ENCODE measurements at places on chromosomes 7 and 10. TPM values are rescaled to one million over a fixed set of nuclear protein-coding genes. Genes with fewer than 3 reads are reported as not detected.

DNA sequence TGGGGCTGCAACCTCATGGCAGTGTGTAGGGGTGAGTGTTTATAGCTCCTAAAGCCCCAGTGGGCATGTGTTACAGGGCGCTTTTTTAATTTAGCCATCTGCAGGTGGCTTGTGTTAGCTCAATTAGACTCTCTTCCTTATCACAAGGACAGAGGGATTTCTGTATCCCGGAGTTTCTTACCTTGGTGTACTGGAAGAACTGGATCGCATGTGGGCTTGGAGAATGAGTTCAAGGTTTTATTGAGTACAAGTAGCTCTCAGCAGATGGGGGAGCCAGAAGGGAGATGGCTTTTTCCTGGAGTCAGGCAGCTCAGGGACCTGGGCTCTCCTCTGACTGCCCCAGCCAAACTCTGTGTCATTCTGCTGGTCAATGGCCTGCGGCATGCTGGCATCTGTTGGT lies 153.5 kb upstream of the C7orf33 start:
- no peaks in the 10 kb centered on the region for H3K27me3 ChIP-seq
- no peaks in the 10 kb centered on the region for H3K4me1 ChIP-seq
- no peaks in the 10 kb centered on the region for H3K36me3 ChIP-seq
- H3K27ac ChIP-seq: no peak overlapping the region

Gene MINPP1
- 22.9 TPM for total RNA-seq

DNA sequence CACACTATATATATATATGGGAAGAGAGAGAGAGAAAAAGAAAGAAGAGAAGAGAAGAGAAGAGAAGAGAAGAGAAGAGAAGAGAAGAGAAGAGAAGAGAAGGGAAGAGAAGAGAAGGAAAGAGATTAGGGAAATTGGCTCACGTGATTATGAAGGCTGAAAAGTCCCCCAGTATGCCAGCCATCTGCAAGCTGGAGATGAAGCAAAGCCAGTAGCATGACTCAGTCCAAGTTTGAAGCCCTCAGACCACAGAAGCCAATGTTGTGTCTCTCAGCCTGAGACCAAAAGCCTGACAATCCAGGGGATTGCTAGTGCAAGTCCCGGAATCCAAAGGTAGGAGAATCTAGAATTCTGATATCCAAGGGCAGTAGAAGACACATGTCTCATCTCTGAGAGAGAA lies 206.3 kb upstream of the PRSS1 start:
- no peaks in the 10 kb centered on the region for H3K4me1 ChIP-seq
- H3K4me3 ChIP-seq: no peak overlapping the region
- no peaks in the 10 kb centered on the region for H3K27me3 ChIP-seq

GRCh38 chr10:59967079-59967478 lies 60.7 kb upstream of the CCDC6 start:
- no peaks in the 10 kb centered on the region for H3K4me1 ChIP-seq
- DNase-seq: no peak
- H3K36me3 ChIP-seq: no peaks in the 10 kb centered on the region
- H3K4me3 ChIP-seq: no peak overlapping the region

DNA sequence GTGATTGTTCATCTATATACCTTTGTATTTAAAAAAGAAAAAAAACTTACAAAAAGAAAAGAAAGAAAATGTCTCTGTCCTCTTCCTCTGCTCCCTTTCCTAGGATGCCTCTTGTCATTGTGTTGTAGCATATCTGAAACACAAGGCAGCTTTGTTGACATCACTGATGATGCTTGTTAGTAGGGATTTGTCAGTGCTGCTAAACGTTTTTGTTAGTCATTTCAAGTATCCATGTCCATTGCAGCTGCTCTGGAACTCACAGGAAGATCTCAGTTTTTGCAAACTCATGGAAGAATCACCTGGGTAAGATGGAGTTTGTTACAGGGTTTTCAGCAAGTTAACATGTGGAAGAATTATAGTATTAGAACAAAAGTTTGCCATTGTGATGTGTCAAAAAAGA lies 123.6 kb downstream of the CCSER2 start:
- no peaks in the 10 kb centered on the region for H3K4me1 ChIP-seq
- H3K27me3 ChIP-seq: no peaks in the 10 kb centered on the region
- H3K27ac ChIP-seq: no peak overlapping the region
- no peak overlapping the region for H3K4me3 ChIP-seq
- DNase-seq: no peak

DNA sequence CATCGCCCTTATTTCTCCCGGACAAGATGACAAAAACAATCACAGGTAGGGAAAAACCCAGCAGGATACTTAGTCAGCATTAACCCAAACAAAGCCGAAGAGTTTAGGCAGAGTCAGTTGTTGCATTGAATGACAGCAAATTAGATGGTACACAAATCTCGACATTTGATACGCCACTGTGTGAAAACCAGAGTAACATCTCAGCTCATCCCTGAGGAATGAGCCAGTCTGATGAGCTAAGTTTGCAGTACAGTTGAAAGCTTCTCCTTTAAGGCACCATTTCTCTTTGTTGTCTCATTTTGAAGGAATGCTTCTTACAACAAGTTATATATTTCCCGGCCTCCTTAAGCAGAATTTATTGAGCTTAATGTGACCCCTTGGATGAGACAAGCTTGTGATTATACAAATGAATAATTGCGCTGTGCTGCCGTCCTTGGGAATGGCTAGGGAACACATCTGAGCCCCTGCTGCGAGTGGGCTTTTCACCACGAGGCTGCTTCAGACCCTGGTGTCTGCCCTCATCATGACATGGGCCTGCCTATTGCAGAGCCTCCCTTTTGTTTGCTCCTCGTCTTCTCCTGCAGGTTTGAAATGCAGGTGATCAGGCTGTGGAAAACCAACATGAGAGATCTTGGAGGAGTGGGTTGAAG lies 137.3 kb downstream of the CELF2 start:
- no peak overlapping the region for H3K4me3 ChIP-seq
- no peaks in the 10 kb centered on the region for H3K27me3 ChIP-seq
- H3K27ac ChIP-seq: no peak overlapping the region
- H3K36me3 ChIP-seq: no peaks in the 10 kb centered on the region
- DNase-seq: no peak
